ENCODE measurements at places on chromosomes 12 and 14.
A peak's percentile ranks its signal among the peaks of the same experiment; 100 is the strongest.

- DNase-seq: no peak
Measured at GRCh38 chr14:97022741-97023140, 225.6 kb downstream of the VRK1 start.

GRCh38 chr14:38137005-38137404 lies 70.7 kb upstream of the SSTR1 start:
- no peak for DNase-seq

DNA sequence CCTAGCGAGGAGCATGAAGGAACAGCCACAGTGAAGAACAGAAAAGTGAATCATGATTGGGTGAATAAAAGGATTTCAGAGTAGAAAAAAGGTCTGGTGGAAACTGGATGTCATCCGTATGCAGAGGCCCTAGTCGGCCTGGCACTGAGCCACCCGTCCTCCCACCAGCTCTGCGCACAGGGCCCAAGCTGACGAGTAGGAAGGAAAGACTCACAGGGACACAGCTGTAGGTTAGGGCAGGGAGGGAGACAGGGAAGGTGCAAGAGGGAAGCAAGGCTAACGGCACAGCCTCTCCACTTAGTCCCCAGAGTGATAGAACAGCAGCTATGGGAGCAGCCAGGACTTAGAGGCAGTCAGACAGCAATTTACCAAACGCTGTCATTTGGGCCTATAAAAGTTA lies 112.6 kb downstream of the KCNK10 start:
- DNase-seq: no peak

DNA sequence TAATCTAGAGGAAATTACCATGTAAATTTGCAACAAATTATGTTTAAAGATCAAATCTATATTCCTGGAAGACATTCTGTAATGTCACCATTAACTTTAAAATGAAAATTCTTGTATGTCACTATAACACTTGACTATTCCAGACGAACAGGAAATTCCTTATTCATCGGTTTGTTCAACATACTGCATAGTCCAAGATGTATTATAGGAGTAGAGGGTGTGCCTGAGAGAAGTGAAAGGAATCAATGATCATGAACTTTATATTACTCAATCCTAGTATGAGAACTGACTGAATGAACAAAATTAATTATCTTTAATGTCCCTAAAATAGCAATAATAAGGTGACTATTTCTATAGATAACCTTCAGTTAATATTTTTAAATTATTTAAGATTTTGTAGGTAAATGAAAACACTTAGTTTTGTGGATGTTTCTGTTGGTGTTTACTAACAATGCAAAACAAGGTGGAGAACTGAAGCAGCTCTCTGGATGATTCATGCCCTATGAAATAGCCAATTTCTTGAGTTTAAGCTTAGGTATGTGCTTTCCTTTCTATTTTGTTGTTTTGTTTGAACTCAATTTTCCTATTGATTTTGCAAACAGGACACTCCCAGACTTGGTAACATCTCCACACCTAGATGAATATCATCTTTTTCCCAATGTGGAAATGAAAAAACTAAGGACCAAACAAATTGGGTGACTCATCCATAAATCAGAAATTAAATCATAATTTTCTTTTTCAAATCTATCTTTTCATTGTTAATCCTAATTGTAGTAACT lies 18.2 kb upstream of the ITPR2 start:
- no peak for DNase-seq

DNA sequence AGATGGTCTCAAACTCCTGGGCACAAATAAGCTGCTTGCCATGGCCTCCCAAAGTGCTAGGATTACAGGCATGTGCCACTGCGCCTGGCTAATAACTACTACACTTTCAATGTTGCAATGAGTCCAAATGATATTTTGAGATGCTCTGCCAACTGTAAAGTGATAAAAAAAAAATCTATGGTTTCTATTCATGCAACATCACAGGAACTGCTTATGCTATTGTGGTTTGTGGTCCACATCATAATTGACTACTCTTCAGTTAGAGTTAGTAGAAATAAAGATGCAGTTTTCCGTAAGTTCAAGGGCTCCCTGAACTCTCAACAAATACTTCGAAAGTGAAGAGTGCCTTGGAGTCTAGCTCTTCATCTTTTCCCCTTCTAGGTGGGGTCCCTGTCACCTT lies 239.4 kb downstream of the C12orf75 start:
- no peak for DNase-seq

DNA sequence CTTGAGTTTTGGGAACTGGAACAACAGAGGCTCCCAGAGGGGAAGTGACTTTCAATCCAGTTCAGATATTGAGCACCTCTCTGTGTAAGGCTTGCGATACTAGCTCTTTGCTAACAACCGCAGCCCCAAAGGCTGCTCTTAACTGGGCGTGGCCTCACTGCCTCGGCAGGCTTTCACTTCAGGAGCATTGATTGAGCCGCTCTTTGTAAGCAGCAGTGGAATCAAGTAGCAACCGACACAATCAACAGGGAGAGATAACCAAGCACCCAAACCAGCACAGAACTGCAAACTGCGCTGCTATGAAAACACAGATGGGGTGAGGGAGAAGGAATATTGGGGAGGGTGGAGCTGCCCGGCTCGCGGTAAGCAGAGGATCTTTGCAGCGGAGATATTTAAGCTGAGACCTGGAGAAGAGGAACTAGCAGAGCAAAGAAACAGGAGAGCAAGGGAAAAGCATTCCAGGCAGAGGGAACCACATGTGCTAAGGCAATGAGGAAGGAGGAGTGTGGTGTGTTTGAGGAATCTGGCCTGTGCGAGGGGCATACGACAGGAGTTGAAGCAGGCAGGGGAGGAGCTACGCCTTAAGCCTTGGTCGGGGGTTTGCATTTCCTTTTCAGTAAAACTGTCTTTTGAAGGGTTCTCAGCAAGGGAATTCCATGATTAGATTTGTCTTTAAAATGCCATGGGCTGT lies 17.3 kb upstream of the YY1 start:
- DNase-seq: peak; percentile 55

DNA sequence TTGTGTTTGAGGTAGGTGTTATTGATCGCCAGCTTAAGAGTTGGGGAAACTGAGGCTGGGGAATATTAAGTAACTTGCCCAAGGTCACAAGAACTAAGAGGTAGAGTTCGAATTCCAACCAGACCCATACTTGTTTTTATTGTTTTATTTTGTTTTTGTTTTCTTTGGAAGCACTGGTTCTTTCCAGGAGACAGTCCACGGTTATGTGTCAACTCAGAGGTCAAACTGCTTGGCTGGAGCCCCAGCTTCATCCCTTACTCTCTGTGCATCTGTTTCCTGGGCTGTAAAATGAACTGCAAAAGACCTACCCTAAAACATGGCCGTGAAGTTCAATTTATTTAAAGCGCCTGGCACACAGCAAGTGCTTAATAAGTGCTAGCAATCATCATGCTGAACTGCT lies 74.4 kb upstream of the MAP1LC3B2 start:
- no peak for DNase-seq

DNA sequence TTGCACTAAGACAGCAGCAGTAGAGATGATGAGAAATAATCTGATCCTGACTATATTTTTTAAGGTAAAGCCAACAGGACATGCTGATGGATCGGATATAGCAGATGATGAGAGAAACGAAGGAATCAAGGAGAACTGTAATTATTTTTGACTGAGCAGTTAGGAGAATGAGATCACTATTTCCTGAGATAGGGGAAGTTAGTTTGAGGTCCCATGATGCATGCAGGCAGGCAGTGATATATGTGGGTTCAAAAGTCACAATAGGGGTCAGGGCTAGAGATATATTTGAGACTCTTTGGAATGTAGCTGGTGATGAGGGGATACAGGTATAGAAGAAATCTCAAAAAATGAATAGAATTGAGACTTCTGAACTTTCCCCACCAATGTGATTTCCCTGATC lies 107.6 kb downstream of the GTF2A1 start:
- no peak for DNase-seq

DNA sequence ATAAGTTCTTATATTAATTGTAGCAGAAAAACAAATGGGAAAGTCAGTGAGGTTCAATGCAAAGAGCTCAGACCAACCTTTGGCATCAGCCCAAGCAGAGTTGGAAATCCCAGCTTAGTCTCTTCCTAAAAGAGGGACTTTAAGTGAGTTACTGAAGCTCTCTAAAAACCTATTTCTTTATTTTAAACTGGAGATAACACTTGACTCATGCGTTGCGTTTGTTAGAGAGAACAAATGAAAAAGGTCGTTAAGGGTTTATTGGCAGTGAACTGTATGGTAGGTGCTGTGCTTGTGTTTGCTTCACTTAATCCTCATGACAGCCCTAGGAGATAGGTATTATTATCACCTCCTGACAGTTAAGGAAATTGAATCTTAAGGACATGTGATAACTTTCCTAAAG lies 396.5 kb downstream of the RAD51B start:
- no peak for DNase-seq

GRCh38 chr14:69845787-69846186 lies 33.4 kb upstream of the SMOC1 start:
- no peak for DNase-seq

- no peak for DNase-seq
Measured at GRCh38 chr12:39161465-39162085, 256.2 kb upstream of the CPNE8 start.

GRCh38 chr12:121095544-121096198 lies 37.0 kb upstream of the P2RX7 start:
- peak; percentile 64 for DNase-seq

DNA sequence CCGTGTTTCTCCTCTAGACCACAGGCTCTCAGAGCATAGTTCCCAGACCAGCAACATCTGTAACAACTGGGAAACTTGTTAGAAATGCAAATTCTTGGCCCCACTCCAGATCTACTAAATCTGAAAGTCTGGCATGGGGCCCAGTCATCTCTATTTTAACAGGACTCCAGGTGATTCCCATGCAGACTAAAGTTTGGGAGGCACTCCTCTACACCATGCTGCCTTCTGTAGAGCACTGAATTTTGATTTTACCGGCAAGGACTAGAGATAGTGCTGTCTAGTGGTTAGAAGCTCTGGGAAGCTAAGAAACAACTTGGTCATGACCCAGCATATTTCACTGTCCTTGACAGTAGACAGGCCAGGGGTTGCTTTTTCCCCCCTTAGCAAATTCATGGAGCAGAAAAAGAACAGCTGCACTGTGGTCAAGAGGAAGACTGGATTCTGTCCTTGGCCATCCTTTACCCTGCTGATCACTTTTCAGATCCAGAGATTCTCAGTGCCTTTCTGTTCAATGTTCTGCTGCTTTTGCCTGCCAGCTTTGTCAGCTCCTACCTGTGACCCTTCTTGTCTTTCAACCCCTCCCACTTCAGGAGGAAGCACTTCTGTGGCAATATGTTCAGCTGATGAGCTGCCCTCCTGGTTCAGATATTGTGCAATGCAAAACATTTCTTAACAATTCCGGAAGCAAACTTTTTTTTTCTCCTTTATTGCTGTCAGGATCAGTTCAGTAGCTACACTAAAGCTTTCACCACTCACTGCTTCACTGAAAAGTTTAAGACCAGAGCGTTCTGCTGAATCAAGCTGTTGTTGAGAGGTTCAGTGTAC lies 133.8 kb upstream of the NUDT4 start:
- DNase-seq: no peak

GRCh38 chr14:55773312-55773711 lies 193.3 kb downstream of the KTN1 start:
- no peak for DNase-seq

GRCh38 chr12:41772478-41772877 lies 372.2 kb downstream of the GXYLT1 start:
- no peak for DNase-seq

GRCh38 chr12:81815611-81816010 lies 56.5 kb upstream of the PPFIA2 start:
- no peak for DNase-seq
